Left renal cortex interstitium (tissue), 4 donors: ENCODE measurements at places on chromosomes 1 and 21.

GRCh38 chr1:69513601-69514000 is 54.1 kb upstream of the LRRC7 start:
- DNase-seq, result no peak

- no peak for DNase-seq
Observed at GRCh38 chr1:227548119-227548397, 15.3 kb upstream of the ZNF678 start.

GRCh38 chr21:15468368-15468767 is 261.4 kb upstream of the USP25 start:
- DNase-seq, result no peak

GRCh38 chr1:8627728-8628127 is 189.7 kb downstream of the RERE start:
- DNase-seq, result no peak

GRCh38 chr21:45506241-45506817 is 35.9 kb downstream of the SLC19A1 start:
- no peak for DNase-seq

GRCh38 chr1:30809514-30810263 is 52.1 kb upstream of the LAPTM5 start:
- DNase-seq, result no peak

DNA sequence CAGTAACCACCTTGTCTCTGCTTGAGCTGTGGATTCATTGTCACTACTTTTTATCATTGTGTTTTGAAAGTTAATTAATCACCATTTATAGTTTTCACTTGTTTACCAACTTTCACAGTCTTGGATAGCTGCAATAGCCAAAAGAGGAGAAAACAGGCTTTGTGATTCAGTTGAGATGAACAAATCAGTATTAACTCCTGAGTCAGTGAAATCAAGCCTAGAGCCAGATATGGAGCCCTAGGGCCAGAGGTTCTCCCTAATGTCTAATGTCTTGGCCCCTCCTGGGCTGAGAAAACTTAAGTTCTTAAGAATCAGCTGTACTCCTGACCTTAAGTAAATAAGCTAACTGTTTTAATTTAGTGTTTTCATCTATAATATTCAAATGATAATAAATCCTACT is 228.8 kb downstream of the DNM3 start:
- DNase-seq, result no peak

DNA sequence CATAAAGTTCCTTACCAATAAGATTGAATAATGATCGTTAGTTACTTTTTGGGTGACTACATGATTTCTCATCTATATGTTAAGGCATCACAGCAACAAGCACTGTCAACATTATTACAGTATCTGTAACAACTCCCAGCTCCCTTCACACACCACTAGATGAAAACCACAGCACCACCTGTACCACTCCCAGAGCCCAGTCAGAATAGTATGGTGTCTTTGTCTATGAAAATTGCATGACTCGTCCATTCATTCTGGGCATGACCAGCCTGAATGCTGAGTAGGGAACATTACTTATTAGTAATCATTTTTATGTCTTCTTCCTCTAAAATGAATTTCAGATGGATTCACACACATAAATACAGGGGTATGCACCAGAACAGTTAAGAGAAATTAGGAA is 7.0 kb downstream of the OLFML2B start:
- DNase-seq, result no peak

- no peak for DNase-seq
Observed at GRCh38 chr1:162036163-162036562, 12.5 kb upstream of the OLFML2B start.

DNA sequence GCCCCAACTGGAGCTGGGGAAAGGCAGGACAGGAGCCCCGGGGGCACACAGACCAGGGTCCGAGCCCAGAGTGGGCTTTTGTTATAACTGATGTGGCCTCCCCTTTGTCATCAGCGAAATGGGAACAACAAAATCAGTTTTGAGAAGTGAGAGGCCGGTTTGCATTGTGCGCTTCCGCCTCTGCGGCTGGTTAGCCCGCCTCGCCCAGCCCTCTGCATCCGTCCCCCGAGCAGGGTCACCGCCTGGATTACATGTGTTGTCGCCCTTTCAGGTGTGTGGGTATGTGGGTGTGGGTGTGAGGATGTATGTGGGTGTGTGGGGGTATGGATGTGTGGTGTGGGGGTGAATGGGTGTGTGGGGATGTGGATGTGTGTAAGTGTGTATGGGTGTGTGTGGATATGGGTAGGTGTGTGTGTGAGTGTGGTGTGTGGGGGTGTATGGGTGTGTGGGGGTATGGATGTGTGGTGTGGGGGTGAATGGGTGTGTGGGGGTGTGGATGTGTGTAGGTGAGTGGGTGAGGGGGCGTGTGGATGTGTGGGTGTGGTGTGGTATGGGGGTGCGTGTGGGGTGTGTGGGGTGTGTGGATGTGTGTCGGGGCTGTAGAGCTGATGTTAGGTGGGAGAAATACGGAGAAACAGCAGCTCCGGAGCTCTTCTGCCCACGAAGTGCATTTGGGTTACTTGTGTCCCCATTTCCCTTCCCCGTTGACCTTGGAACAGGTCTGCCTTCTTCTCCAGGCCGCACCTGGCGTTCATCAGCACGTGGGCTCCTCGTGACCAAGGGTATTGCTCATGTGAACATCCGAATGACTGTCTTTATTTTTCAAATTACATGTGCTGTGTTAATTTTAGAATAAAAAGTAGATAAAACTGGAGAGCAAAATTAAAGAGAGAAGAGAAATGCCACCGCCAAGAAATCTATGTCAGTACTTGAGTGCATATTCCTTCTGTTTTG is 67.6 kb downstream of the FHAD1 start:
- DNase-seq, result no peak

GRCh38 chr1:210776712-210777111 is 357.2 kb downstream of the KCNH1 start:
- no peak for DNase-seq

DNA sequence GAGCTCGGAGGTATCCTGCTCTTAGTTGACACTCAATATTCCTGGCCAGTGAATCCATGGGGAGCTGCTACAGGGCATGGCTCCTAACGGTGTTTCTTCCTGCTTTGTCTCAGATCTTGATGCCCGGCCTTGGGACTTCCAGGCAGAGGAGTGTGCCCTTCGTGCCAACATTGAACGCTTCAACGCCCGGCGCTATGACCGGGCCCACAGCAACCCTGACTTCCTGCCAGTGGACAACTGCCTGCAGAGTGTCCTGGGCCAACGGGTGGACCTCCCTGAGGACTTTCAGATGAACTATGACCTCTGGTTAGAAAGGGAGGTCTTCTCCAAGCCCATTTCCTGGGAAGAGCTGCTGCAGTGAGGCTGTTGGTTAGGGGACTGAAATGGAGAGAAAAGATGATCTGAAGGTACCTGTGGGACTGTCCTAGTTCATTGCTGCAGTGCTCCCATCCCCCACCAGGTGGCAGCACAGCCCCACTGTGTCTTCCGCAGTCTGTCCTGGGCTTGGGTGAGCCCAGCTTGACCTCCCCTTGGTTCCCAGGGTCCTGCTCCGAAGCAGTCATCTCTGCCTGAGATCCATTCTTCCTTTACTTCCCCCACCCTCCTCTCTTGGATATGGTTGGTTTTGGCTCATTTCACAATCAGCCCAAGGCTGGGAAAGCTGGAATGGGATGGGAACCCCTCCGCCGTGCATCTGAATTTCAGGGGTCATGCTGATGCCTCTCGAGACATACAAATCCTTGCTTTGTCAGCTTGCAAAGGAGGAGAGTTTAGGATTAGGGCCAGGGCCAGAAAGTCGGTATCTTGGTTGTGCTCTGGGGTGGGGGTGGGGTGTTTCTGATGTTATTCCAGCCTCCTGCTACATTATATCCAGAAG is 16.7 kb downstream of the ALX3 start:
- DNase-seq, result no peak

DNA sequence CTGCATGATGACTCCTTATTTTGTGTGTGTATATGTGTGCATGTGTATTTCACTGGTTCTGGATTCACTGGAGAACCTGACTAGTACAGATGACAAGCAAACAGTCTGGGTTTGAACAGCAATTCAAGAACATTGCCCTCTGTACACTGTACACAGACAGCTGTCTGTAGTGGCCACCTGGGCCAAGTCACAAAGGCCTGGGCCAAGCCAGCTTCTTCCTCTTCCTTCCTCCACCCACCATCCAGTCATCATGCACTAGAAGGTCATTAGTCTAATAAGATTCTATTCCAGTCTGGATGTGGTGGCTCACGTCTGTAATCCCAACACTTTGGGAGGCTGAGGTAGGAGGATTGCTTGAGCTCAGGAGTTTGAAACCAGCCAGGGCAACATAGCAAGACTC is 155.9 kb downstream of the ELAVL4 start:
- DNase-seq, result no peak

GRCh38 chr1:12678350-12678749 is 34.5 kb downstream of the AADACL4 start:
- DNase-seq, result no peak

- no peak for DNase-seq
Observed at GRCh38 chr1:209505044-209505443, 78.5 kb upstream of the CAMK1G start.

DNA sequence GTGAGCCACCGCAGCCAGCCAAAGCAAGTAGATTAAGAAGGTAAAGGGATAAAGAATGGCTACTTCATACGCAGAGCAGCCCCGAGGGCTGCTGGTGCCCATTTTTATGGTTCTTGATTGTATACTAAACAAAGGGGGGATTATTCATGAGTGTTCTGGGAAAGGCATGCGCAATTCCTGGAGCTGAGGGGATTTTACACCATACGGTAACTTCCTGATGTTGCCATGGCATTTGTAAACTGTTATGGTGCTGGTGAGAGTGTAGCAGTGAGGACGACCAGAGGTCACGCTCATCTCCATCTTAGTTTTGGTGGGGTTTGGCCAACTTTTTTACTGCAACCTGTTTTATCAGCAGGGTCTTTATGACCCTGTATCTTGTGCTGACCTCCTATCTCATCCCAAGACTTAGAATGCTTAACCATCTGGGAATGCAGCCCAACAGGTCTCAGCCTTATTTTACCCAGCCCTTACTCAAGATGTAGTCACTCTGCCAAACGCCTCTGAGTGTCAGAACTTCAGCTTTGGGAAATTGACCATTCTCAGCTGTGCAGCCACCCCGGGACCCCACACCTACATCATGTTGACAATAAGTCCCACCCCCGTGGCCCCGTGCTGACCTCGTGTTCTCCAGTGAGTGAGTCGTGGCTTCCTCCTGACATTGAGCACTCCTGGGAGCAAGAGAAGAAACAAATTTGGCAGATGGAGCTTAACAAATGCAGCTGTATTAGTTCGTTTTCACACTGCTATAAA is 149.4 kb upstream of the COL6A1 start:
- DNase-seq, result no peak

DNA sequence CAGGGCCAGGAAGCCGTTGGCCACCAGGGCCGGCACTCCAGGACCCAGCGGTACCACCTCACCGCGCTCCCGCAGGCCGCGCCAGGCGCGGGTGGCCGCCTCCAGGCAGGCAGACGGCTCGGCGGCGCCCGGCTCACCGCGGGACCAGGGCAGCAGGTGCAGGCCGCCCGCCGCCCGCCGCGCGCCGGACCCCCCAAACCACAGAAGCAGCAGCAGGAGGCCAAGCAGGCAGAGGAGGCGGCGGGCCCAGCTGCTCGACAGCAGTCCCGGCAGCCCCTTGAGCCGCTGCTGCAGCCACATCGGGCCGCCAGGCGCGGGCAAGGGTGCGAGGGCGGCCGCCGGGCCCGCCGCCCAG is 312 bp downstream of the KIAA2013 start:
- DNase-seq, result no peak
